ENCODE measurements at places on chromosomes 7 and 10.

DNA sequence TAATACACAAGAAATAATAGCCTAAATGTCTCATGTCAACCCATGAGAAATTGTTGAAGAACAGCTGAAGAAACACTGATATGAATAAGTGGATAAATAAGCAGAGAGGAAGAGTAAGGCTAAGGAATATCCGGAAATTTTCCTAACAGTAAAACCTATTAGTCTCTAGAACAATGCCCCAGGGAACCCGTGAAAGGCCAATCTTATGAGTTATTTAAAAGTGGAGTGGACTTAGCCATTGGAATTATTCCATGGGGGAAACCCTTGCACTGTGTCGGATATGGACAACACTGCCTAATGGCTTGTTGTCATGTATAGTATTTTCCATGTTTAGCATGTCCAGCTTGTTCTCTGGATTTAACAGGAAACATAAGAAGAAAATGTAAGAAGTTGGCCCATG, 217.2 kb upstream of the PLXNA4 start:
- no peak for DNase-seq

DNA sequence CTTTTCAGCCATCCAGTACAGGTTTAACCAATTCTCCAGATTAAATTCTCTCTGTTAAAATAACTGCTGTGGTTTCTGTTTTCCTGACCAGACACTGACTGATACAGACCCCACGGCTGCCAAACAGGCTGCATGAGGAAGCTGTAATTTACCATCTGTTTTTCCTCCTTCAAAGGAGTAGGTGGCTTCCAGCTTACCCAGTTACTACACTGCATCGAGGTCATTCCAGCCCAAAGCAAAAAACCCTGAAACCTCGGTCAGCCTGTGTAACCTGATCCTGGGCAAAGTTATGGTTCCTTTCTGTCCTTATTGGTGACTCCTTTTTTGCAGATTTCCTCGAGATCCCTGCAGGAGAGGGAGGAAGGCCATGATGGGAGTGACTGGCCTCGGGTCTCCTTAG, 27.9 kb upstream of the LOXL4 start:
- DNase-seq, result no peak

- no peak for DNase-seq
These were observed 309.5 kb downstream of the ATRNL1 start for GRCh38 chr10:115402699-115403098.

DNA sequence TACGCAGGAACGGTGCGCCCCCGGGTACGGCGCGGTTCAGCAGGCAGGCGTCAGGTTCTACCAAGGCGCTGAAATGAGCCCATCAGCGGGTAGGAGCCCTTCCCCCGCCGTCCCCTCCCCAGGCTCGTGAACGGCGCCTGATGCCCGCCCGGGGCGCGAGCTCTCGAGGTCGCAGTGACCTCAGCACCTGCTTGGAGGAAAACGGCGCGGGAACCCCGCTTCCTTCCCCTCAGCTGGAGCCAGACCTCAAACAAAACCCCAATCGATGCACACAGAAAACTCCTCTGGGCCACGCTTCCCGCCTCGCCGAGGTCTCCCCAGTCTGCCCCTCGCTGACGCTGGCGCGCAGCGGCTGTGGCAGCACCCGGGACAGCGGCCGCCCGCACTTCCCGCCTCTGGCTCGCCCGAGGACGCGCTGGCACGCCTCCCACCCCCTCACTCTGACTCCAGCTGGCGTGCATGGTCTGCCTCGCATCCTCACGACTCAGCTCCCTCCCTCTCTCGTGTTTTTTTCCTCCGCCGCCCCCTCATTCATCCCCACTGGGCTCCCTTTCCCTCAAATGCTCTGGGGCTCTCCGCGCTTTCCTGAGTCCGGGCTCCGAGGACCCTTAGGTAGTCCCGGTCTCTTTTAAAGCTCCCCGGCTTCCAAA, 514 bp upstream of the GAD2 start:
- no peak for DNase-seq

DNA sequence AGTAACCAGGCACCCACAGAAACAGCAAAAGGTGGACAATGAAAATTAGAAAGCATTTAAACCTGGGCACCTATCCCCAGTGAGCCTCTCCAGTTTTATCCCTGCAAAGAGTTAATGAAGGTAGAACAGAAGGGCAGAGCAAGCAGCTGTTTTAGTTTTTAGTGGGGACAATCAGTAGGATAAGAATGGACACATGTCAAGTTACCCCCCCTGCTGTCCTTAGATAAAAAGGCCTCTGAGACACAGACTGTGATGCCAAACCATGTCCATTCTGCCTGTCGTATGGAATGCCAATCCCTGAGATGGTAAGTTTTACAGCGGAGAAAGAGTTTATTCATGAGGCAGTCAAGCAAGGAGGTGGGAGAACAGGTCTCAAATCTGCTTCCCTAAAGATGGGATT, 162.6 kb upstream of the AGR3 start:
- no peak for DNase-seq

DNA sequence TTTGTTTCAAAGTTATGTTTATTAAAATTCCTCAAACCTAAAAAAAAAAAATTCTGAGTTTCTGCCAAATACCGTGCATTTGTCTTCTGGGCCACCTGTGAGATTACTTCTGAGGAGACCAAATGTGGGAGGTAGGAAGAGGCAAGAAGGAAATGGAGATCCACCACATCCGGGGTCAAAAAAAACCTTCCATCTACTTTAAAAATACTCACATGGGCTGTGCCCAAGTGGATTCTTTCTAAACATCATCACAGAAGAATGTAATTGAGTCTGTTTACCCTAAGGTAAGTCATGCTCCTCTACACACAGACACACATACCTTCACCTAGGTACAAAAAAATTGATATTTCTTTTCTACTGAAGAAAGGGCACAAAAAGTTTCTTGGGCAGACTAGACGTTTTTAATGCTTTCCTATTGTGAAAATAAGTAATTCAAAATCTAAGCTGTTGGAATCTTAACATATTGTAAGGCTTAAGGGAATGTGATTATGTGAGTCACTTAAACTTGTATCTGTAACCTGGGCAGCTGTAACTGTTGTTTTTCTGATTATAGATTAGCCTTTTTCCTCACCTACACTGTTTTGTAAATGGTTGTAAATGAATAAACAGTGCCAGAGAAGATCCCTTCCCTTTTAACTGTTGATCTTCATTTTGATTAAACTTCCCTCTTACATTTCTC, 19.1 kb upstream of the SPOCK2 start:
- DNase-seq, result no peak

GRCh38 chr10:43155741-43156140, 17.5 kb downstream of the CSGALNACT2 start:
- DNase-seq, result no peak

DNA sequence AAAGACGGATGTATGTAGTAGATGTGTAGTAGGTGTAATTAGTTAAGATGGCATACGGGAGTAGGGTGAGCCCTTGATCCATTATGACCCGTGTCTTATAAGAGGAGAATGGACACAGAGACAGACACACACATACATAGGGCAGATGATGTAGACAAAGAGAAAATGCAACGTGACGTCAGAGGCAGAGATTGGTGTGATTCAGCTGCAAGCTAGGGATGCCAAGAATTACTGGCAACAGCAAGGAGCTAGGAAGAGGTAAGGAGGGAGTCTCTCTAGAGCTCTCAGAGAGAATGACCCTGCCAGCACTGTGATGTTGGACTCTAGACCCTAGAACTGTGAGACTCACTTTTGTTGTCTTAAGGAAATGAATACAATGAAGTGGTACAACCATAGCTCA, 247.0 kb upstream of the HABP2 start:
- DNase-seq, result no peak

DNA sequence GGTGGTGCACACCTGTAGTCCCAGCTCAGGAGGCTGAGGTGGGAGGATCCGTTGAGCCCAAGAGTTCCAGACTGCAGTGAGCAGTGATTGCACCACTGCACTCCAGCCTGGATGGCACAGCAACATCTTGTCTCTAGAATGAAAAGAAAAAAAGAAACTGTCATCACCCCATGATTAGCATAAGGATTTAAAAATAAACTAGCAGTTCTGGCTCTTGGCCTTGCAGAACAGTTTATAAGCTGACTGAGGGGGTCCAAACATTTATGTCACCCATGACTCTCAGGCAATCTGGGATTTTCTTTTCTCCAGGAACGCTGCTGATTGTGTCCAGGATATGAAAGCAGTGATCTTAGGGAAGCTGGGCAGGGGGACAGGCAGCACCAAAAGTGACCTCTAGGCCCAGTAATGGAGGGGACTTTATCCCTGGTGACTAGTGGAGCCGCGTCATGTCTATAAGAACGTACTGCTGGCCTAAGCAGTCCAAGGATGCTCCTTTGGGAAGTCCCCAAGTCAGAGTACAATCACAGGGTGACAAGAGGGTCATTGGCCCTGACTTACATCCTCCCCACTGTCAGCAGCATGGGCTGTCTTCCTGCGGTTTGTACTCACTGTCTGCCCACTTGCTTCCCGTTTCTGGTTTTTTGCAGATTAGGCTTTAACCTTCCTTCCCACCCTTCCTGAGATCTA, 177.4 kb downstream of the ARHGAP12 start:
- no peak for DNase-seq

DNA sequence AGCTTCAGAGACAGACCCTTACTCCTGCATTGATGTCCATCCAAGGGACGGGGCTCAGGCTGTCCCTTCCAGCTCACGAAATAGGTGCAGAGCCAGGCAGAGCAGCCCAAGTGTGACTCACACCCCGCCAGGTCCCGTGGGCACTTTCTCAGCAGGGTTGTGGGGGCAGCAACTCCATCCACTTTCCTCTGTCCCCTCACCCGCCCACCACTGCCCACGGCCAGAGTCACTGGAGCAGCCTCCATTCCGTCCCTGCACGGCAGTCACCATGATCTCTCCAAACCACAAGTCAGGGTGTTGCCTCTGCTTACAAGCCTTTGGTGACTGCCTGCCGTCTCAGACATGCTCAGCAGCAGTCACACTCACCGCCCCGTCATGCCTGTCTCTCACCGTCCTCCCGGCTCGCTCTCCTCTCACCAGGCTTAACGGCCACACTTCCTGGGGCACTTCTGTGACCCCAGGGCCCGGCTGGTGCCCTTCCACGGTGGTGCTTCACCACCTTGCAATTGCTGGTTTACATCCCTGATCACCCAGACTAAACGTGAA, 39.3 kb downstream of the CALML3 start:
- DNase-seq, result no peak

- no peak for DNase-seq
These were observed 56.5 kb downstream of the CCDC71L start for GRCh38 chr7:106604303-106604924.

DNA sequence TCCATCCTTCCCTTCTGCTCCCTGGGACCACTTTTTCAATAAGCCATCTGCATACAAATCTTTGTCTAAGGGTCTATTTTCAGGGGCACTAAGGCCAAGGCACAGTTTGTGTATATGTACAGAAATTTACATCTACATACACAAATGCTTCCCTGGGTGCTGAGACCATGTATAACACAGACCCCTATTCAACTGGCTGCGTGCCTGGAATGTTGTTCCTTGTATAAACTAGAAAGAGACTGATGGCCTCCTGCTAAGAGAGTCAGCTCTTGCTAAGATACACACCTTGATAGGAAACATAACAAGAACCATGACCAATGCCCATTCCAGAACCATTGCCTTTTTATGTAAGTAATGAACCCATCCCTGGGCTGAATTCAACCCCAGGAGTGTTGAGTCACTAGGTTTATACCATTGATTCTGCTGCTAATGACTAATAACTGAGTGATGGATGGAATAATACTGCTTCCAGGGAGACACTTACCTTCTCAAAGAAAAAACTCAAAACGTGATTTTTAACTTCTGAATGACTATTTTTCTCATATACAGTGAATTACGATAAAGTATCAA, 290.7 kb downstream of the FGFR2 start:
- DNase-seq, result no peak

GRCh38 chr7:148709014-148709413, 10.3 kb downstream of the CUL1 start:
- no peak for DNase-seq

DNA sequence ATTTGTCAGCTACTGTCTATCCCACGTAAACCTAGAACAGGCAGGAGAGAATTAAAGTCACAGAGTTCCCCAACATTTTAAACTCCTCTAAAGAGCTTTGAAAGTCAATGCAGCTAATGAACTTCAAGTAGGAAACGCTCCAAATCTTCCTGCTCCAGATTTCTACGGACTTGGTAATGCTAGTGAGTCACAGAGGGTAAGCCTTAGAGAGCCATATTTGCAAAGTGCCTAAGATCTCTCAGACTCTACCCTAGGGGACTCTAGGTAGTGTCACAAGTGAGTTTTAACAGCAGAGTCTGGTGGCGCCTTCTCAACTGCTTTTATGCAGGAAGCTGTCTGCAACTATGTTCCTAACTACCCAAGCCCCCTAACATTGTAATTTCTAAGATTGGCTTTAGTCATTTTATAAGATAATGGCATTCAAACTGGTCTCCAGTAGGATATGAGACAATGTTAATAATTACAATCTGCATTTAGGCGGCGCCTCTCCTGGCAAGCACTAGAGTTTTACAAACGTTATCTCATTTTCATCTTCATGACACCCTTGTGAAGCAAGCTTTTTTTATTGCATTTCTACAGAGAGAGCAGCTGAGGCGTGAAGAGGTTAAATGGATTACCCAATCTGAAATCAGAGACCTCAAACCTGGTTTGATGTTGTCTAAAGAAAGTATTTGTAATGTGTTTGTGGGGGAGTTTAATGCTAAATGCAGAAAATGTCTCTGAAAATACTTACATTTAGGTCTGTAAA, 22.0 kb upstream of the FZD1 start:
- no peak for DNase-seq

All from right renal cortex interstitium (tissue), 3 donors.